Fibroblast of the aortic adventitia (primary cell): ENCODE measurements at places on chromosomes 6 and 20. TPM values are rescaled to one million over a fixed set of nuclear protein-coding genes. Genes with fewer than 3 reads are reported as not detected.
A peak's percentile ranks its signal among the peaks of the same experiment; 100 is the strongest.

DNA sequence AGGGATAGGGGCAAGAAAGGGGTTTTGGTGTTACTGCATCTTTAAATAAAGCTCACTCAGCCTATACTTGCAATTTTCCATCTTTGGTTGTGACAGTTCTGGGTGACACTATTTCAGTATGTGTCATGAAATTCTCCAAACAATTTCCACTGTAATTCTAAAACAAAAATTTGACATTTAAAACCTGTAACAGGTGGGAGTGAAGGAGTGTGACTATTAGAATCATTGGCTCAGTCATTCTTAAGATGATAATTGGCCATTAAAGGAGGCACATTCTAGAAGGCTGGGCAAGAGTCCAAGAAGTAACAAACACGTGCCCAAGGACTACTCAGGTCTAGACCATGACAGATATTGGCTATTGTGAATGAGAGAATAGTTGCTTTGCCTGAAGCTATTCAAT, 153.3 kb upstream of the ARG1 start:
- DNase-seq = no peak

KHDC1L gene
- total RNA-seq = not detected in 2 replicates

DNA sequence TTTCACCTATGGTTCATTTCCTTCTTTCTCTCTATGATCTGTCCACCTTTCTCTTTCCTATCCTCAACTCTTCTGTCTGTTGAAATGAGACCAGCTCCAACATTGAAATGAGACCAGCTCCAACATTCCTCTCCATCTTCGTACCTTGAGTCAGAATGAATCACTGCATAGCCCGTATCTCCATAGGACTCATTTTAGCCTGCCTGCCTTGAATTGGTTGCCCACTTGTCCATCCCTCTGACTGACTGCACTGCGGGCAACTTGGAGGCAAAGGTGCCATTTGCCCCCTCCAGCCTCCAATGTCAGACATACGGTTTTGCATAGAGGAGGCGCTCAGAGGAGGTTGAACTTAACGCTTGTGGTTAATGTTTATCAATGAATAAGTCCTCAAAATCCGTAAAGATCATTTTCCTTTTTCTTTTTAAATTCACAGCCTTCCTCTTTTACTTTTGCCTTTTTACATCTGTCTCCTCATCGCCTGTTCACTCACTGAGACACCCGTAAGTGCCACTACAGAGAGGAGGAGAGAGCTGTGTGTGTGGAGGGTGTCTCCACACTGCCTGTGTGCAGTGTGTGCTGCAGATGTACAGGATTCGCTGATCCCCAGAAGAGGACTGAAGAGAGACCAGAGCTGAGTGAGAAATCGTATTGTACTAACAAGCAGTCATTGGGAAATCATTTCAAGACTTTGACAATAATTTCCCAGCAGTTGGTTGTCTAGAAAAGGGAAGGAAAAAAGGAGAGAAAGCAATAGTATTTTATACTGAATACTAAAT, 579.6 kb upstream of the MAP3K7 start:
- DNase-seq = no peak

RAD21L1 gene
- not detected in 2 replicates for total RNA-seq

DNA sequence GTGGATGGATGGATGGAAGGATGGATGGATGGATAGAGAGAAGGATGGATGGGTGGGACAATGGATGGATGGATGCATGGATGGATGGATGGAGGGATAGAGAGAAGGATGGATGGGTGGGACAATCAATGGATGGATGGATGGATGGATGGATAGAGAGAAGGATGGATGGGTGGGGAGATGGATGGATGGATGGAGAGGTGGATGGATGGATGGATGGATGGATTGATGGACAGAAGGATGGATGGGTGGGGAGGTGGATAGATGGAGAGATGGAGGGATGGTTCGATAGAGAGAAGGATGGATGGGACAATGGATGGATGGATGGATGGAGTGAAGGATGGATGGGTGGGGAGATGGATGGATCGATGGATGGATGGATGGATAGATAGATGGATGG, 6.4 kb downstream of the EEF1A2 start:
- no peak for DNase-seq

GRCh38 chr20:45329497-45330319, 18.5 kb downstream of the SDC4 start:
- no peak for DNase-seq

TXLNB gene
- 0.33 and 0.36 TPM in 2 replicates for total RNA-seq

- no peak for DNase-seq
Measured at GRCh38 chr6:39904946-39905639, 29.2 kb downstream of the MOCS1 start.

DNA sequence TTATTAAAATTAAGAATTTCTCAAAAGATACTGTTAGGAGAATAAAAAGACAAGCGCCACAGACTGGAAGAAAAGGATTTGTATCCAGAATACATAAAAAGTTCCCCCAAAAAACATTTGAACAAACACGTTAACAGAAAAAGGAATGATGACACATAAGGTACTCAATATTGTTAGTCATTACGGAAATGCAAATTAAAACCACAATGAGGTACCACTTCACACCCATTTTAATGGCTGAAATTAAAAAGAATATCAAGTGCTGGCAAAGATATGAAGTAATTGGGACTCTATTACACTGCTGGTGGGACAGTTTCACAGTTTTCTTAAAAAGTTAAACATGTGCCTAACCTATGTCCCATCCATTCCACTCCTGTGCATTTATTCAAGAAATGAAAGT, 51.4 kb downstream of the HECA start:
- DNase-seq = no peak

GRCh38 chr6:33199687-33200218, 712 bp downstream of the RXRB start:
- DNase-seq = peak; percentile 42

LKAAEAR1 gene
- 0.36 TPM in 1 of 2 replicates, not detected in the other for total RNA-seq

COL21A1 gene
- total RNA-seq = 29.0 and 29.5 TPM in 2 replicates

DNA sequence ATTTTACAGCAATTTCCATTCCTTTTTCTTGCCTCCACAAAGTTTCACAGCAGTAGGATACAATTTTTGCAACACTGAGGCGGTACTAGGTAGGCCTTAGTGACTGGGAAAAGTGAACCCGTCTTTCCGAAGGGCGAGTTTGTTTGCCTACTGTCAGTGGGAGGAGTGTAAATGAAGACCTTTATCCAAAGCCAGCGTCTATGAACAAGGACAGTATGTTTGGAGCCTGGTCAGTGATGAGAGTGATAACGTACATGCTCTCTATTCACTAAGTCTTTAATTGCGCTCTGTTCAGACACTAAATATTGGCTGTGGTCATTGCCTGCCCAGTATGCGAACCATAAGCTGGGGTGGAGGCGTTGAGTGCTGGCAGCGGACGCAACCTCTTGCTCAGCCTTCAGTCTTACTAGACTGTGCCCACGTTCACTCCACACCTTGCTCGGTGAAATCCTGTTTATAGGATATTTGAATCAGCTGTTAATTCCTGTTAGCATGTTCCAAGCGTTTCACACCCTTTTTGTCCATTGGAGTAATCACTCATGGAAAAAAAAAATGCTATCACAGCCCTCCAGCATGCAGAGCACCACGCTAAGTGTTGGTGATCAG, 145.5 kb downstream of the TMEM242 start:
- DNase-seq = no peak

DNA sequence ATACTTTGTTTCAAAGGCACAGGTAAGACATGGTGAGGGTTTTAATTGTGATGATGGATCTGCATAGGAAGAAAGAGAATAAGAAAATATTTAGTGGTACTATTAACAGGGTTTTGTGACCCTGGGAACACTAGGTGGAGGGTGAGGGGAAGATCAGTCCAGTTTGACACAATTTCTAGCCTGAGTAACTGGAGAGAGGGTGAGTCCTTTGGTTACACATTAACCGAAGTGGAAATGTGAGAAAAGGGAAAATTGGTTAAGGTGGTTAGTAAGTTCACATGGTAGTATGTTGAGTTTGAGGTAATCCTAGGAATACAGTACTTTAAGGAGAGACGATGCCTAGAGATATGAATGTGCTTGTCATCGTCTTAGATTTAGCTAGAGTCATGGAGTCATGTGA, 54.8 kb upstream of the POU3F2 start:
- DNase-seq = no peak

LY6G6C gene
- total RNA-seq = not detected in 2 replicates

- DNase-seq = no peak
Measured at GRCh38 chr6:107144666-107145065, 29.4 kb upstream of the BEND3 start.

- DNase-seq = no peak
Measured at GRCh38 chr20:46203510-46203837, 85.4 kb downstream of the CD40 start.

DNA sequence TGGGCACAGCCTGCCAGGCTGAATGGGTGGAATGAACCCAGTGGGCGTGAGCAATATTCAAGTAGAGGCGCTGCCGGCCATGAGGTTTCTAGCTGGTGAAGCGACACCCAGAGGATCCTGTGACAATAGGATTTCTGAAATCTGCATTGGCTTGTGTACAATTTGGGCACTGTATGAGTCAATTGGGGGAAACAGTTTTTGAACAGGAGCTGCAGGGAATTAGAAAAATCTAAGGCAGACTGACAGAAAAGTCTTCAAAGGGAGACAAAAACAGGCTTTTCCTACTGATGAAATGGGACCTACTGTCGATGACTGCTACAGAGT, 148.8 kb upstream of the PROKR2 start:
- DNase-seq = no peak

- DNase-seq = no peak
Measured at GRCh38 chr6:91590191-91590590, 1003.3 kb upstream of the MAP3K7 start.

MAN1A1 gene
- 93.1 and 175 TPM in 2 replicates for total RNA-seq

- peak; percentile 43 for DNase-seq
Measured at GRCh38 chr20:44732327-44732726, 13.3 kb upstream of the KCNK15 start.

- no peak for DNase-seq
Measured at GRCh38 chr20:9261781-9262180, 192.9 kb downstream of the PLCB4 start.

PNLDC1 gene
- total RNA-seq = not detected in 2 replicates

DNA sequence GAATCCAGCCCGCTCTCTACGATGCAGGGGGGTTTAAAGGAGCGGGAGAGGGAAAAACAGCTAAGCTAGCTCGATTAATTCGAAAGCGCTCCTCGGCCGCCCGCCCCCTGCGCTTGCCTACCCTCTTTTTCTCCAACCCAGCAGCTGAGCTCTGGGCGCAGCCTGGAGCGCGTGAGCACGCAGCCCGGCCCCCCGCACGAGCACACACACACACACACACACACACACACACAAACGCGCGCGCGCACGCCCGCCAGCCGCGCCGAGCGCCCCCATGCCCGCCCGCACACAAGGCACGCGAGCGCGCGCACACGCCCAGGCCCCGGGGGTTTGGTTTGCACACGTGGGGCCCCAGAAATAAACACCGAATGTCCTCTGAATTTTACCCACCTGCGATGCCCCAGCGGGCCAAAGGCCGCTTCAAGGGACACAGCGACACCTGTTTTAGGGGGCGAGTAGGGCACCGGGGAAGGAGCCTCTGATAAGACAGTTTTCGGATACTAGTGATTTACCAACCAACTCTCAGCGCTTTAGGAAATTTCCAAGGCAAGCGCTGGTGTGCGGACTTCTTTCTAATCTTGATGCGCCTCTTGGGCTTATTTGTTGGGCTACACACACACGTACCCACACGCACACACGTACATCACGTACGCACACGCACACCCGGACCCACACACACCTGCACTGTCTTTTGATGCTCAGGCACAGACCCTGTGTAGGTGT, 802 bp upstream of the NRN1 start:
- no peak for DNase-seq

GRCh38 chr6:128848212-128848935, 34.6 kb upstream of the LAMA2 start:
- DNase-seq = no peak

DNA sequence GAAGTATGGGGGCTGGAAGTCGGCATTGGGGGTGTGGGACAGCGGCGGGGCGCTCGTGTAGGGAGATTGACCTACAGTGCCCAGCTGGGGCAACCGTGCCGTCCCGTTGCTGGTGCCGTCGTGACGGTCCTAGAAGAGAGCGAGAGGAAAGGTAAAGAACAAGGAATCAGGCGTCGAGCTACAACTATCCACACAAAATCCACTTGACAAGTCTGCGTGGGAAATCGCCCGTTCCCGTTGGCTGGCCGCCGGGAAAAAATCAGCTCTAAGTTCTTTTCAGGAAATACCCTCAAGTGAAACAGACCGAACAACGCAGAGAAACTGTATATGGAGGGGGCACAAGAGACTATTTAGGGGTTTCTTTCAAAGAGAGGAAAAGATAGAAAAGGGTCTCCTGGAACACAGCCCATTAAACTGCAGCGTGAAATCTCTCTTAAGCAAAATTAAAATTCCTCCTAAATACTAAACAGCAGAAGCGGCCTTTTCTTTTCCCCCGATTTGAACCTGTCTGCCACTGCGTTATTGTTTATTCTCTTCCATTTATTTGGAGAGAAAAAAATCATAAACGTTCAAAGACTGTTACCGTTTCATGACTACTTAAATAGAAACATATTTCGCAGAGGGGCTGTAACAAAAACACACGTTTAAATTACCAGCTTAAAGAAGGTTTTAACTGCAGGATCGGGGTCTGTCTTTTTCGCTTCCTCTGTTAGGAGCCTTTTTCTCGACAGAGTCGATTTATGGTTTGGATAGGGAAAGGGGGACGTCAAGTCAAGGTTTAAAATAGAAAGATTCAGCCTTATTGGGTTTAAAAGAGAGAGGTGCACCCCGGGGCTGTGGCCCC, 4.4 kb downstream of the TFAP2A start:
- DNase-seq = no peak

GRCh38 chr20:3622406-3622805, 40.8 kb downstream of the GFRA4 start:
- DNase-seq = no peak

DNA sequence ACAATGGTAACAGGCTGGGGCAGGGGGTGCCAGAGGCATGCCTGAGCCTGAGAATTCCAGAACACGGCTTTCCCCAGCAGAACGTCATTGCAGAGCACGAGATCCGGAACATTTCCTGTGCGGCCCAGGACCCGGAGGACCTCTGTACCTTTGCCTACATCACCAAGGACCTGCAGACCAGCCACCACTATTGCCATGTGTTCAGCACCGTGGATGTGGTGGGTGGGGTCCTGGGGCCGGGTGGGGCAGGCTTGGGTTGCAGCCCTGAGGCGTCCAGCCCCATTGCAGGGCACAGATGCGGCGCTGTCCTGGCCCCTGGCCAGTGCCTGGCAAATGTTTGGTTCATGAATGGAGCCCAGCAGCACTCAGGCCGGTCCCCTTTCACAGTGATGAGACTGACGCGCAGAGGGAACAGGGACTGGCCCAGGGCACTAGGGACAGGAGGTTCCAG, 57.1 kb downstream of the TCP11 start:
- DNase-seq = no peak
